ENCODE measurements at places on chromosomes 3 and 15. TPM values are rescaled to one million over a fixed set of nuclear protein-coding genes. Genes with fewer than 3 reads are reported as not detected.

DNA sequence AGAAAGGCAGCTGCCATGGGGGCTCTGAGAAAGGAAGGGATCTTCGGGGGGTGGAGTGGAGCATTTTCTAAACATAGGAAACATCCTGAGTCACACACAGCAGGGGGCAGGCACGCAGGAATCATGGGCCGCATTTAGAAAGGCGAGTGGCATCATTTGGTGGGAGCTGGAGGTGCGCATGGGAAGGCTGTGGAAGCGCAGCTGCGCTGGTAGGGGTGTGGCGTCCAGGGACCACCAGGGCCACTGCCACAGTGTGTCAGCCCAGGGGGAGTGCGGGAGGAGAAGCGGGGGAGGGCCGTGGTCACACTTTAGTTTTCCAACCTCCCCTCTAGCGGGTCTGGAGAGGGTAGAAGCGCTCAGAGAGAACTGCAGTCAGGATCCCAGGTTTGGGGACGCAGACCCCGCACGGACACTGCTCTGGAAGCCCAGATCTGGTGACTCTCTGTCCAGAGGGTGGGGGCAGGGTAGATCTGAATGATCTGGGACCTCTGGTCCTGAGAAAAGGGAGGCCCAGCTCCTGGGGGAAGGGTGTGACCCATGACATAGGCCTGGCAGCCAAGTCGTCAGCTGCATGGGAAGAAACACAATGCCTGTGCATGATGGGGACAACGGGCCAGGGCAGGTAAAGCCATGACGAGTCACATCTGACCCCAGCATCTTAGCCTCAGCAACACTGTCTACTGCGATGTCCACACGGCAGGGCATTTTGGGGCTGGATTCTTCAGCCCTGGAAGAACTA lies 88.0 kb upstream of the IQSEC1 start:
- no peak for DNase-seq

- no peak for DNase-seq
Measured at GRCh38 chr15:72197460-72198355, at the start of gene GRAMD2A. TSS of gene GRAMD2A (minus strand) at chr15:72197787.

The SLC2A2 gene
- 0.13 TPM for total RNA-seq

The CDHR4 gene
- not detected for total RNA-seq

DNA sequence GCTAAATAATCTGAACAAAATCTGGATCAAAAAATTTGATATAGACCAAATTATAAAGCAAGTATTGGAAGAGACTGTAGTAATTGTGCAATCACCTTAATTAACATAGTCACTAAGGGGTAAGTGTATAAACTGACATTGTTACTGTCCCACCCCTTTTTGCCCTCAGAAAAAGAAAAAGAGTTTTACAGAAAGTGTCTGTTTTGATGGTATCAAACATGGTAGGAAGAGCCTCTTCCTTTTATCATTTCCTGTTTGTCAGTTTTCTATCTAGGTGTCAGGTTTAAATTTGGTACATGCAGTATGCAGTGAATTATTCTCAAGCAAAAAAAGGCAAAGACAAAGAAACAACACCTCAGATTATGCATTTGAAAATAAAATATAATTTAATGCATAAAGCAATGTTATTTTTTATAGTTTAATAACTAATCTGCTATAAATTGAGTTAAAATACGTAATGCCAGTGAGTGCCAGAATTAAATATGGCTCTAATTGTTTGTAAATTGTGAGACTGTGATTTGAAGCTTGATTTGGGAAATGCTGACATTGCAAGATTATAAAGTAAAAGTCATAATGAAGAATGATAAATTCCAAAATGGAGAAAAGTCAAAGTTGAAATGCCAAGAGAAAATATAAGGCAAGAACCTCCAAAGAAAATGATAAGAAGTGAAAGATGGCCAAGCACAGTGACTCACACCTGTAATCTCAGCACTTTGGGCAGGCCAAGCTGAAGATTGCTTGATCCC lies 30.3 kb upstream of the CMC1 start:
- DNase-seq = no peak

The ITPKA gene
- 6.3 TPM for total RNA-seq

The FBXO45 gene
- total RNA-seq = 21.6 TPM

The CHRM5 gene
- not detected for total RNA-seq

- DNase-seq = no peak
Measured at GRCh38 chr3:134366221-134366927, 7.9 kb downstream of the AMOTL2 start.

The MESP2 gene
- total RNA-seq = 1.1 TPM

The CACNA1D gene
- total RNA-seq = 23.0 TPM

The VEPH1 gene
- total RNA-seq = 0.51 TPM

DNA sequence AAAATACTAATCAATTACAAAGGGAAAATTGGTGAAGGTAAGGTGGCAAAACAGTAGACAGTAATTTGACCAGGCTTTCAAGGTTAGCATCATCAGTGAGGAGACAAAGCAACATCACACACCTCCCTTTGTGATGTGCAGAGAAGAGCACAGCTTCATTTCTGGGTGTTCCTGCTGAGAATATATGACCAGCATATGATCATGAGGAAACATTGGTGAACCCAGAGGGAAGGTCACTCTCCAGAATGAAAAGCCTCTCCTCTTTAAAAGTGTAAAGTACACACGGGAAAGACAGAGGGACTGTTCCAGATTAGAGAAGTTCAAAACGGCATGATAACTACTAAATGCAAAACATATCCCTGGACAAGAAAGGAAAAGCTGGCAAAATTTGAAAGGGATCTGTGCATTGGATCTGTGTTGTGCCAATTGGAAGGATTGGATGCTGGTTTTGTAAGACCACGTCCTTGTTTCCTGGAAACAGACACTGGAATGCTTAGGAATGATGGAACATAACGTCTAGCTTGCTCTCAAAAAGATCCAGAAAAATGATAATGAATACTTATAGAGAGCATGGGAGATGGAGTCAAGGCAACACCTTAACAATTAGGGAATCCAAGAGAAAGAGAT lies 80.6 kb upstream of the MITF start:
- DNase-seq = no peak

The RARB gene
- total RNA-seq = not detected

DNA sequence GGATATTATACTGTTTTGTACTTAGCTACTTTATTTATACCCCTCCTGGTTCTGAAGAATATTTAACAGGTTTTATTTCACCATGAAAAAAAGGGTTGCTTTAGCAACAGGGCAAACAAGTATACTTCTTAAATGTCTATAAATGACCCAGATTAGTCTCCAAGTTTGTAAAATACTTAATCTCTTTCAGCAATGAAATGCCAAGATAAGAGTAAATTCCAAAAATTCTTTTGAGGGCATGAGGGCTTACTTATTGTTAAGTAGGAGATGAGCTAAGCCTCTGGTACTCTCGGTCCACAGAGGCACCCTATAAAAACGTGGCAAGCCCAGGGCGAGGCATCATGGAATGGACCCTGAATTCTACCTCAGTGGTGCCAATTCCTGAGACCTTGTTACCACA lies 264.8 kb upstream of the NSMCE3 start:
- DNase-seq = no peak

The SPATA12 gene
- total RNA-seq = 0.10 TPM

GRCh38 chr15:38144921-38145320 lies 107.7 kb upstream of the SPRED1 start:
- DNase-seq = no peak

GRCh38 chr3:129184396-129184657 lies 631 bp upstream of the CNBP start:
- no peak for DNase-seq

- DNase-seq = no peak
Measured at GRCh38 chr15:95295896-95296625, 1034.4 kb upstream of the NR2F2 start.

GRCh38 chr3:35338186-35338585 lies 301.1 kb upstream of the ARPP21 start:
- DNase-seq = no peak

GRCh38 chr3:124431331-124431994 lies 298.8 kb upstream of the UMPS start:
- no peak for DNase-seq

DNA sequence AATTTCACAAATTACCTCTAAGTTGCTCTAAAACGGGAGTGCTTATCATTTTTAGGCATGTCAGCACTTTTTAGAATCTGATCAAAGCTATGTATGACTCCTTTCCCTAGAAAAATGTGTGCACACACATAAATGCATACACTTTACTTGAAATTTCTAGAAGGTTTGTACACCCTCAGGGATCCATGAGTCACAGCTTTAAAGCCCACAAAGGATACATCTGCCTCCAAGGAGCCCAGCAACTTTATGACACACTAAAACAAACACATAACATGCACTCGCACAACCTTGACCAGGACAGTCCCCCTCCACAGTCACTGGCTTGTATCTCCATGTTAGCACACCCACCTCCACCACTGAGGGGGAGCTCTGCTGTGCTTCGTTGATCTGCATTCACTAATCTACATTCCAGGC lies 722.0 kb upstream of the CFAP20DC start:
- DNase-seq = no peak

The STARD9 gene
- total RNA-seq = 13.4 TPM

DNA sequence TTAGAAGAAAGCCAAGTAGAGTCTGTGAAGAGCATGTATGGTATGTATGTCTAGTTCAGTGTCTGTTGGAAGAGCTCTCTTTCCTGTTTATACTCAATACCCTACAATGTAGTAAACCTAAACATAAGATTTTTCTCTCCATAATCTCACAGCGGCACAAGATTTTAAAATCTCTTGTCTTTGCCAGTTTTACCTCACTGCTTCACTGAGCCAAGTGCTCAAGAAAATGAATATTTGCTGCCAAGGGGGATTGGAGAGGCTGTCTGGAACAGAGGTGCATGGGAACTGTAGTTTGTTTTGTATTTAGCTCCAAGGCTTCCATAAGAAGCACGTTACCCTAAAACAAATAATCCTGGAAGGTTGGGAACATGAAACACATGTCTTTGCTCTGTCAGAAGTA lies 49.5 kb upstream of the FHIT start:
- no peak for DNase-seq

DNA sequence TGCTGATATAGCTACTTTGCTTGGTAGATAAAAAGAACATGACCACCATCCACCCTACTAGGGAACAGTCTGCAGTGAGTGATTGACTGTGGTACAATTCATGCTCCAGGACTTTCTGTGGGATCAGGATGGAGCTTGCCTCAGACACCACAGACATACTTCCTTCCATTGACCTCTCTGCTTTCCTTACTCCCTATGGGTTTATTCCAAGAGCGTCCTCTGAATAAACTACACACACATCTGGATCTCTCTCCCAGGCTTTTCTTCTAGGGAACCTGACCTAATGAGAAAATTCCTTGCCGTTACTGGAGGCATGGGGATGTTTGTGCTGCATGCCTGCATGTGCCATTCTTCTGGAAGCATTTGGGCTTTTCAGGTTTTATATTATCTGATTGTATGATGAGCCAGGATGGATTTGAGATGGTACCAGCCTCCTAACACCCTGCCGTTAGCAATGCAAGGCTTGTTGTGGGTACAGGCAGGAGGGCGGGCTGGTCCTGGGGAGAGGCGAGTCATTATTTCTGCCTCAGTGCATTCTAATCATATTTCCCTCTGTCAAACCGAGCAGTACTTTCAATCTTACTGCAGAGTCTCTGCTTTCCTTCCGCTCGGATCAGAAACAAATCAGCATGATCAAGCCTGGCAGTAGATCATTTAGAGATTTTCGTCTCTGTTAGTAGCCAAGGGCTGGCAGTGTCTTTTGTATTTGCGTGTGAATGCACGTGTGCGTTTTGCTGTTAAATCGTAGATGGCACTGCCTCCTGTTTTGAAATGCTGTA lies 279.2 kb downstream of the PDCD6IP start:
- no peak for DNase-seq

- no peak for DNase-seq
Measured at GRCh38 chr3:106326941-106327695, 458.3 kb upstream of the CBLB start.

- no peak for DNase-seq
Measured at GRCh38 chr3:138775254-138775595, 59.5 kb downstream of the PIK3CB start.

The SNX33 gene
- 17.0 TPM for total RNA-seq

DNA sequence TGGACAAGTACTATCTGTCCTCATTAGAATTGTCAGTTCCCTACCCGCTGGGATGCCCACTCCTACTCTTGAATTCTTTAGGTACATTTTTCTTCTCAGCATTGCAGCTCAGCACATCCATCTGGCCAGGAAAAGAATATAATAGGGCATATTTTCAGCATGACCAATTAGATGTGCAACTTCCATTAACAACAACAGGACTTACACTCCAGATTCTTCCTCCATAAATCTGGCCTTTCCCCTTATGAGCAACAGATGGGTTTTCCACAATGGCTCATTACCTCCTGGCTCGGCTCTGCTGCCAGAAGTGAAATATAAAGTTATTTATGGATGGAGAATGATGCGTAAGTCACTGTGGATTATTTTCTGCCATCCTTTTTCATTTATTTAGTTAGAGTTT lies 443.8 kb upstream of the TGFBR2 start:
- DNase-seq = no peak

- DNase-seq = no peak
Measured at GRCh38 chr15:57528940-57529565, 62.7 kb upstream of the MYZAP start.

The ETFA gene
- total RNA-seq = 159 TPM

The DMXL2 gene
- total RNA-seq = 37.3 TPM

DNA sequence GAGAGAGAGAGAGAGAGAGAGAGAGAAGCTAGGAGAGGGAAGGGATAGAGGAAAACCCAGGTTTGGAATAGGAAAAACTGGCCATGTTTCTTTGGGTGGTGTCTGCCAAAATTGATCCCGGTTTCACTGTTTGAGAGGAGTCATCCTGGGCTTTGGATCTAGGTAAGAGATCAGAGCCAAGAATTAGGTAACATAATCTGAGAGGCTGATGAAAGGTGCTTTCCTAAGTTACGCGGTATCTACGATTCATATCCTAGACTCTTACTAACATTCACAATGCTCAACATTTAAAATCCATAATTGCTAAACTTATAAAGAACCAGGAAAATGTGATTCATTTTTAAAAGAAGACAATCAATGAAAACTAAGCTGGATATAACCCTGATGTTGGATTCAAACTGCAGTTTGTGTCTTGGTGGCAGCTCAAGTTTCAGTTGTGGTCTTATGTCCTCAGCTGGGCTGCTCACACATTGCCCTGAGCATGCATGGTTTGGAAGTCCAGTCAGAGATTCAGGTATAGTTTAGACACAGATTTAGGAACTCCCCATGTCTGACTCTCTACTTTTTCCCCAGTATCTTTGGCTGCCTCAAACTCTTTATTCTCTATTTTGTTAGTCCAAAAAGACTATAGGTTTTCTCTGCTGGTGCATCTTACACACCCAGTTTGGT lies 42.5 kb upstream of the FMN1 start:
- no peak for DNase-seq

- DNase-seq = no peak
Measured at GRCh38 chr3:187122261-187122660, 17.0 kb downstream of the RPL39L start.

- no peak for DNase-seq
Measured at GRCh38 chr15:58222679-58223078, 84.5 kb downstream of the AQP9 start.

The SLC22A14 gene
- total RNA-seq = 0.13 TPM

DNA sequence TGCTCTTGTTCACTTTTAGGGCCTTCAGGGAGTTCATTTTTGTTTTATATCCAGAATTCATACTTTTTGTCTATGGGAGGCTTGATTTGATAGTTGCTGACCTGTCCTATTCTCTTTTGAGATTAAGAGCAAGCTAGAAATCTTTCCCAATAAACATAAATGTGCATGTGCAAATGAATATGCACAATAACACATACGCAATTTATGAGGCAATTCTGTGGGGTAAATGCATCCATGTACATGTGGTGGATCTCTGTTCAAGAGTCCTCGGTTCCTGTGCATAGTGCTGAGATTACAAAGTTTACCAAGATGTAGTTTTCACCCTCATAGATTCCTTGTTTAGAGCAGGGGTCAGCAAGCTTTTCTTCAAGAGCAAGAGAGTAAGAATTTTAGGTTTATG lies 640.7 kb downstream of the EDEM1 start:
- no peak for DNase-seq
